OCI-LY7 (cell line): ENCODE measurements at places on chromosomes 2 and 18. TPM values are rescaled to one million over a fixed set of nuclear protein-coding genes. Genes with fewer than 3 reads are reported as not detected.

GRCh38 chr2:61179701-61180639 is 18.0 kb downstream of the C2orf74 start:
- DNase-seq = no peak

MAP3K19 gene
- not detected in 2 replicates for total RNA-seq

CXCR1 gene
- total RNA-seq = not detected in 2 replicates

TMEM150A gene
- total RNA-seq = 0.74 and 1.1 TPM in 2 replicates
